Neural crest cell (in vitro differentiated cells): ENCODE measurements at places on chromosomes 6 and 20. TPM values are rescaled to one million over a fixed set of nuclear protein-coding genes. Genes with fewer than 3 reads are reported as not detected.

FKBP5 gene
- total RNA-seq: 39.6 and 40.4 TPM in 2 replicates

KCNK5 gene
- 30.4 and 32.7 TPM in 2 replicates for total RNA-seq

BPI gene
- total RNA-seq: not detected in 2 replicates

PFDN4 gene
- 32.0 and 34.7 TPM in 2 replicates for total RNA-seq

SNRNP48 gene
- 22.5 and 23.2 TPM in 2 replicates for total RNA-seq

PLA2G7 gene
- total RNA-seq: 0.26 and 0.27 TPM in 2 replicates

PPP1R3D gene
- total RNA-seq: 7.0 and 7.9 TPM in 2 replicates

DNA sequence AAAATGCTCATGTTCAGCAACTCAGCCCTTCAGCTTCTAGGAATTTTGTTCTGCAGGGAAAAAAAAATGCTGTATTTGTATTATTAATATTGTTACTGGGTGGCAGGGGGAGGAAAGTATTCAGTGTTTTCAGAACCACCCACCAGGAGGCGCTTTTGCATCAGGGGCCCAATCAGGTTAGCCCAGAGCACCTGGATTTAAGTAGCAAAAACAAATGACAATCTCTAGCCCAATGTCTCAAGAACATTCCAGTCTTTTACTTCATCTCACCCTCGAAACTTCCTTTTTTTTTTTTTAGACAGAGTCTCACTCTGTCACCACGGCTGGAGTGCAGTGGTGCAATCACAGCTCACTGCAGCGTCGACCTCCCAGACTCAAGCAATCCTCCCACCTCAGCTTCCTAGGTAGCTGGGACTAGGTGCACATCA is 635 bp upstream of the C20orf203 start:
- peak overlapping the region; percentile 21 for H3K27ac ChIP-seq
- peak; percentile 58 for DNase-seq
- no peaks in the 10 kb centered on the region for H3K36me3 ChIP-seq
- H3K4me1 ChIP-seq: peaks cover 20% of the 10 kb centered on the region

DNA sequence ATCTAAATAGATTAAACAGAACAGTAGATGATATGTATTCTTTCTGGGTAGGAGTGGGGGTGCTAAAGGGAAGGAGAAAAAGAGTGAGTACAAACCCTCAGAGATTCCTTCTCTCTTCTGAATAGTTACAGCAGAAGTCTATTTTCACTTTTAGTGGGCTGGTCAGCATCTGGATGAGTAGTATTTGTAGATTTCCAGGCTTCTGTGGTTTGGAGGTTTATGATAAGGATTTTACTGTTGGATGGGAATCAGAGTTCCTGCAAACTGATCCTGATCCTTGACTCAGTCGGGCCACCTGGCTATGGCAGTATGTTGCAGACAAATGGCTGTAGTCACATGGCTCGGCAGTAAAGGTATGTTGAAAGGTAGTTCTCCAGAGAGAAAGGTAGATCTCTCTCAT is 84.3 kb upstream of the IFNGR1 start:
- H3K36me3 ChIP-seq: no peaks in the 10 kb centered on the region
- no peaks in the 10 kb centered on the region for H3K4me1 ChIP-seq
- no peak overlapping the region for H3K27ac ChIP-seq
- no peak overlapping the region for H3K4me3 ChIP-seq

GRCh38 chr6:11923621-11924020 is 88.5 kb upstream of the HIVEP1 start:
- peaks cover 19% of the 10 kb centered on the region for H3K4me1 ChIP-seq
- H3K4me3 ChIP-seq: no peak overlapping the region
- H3K36me3 ChIP-seq: no peaks in the 10 kb centered on the region

DNA sequence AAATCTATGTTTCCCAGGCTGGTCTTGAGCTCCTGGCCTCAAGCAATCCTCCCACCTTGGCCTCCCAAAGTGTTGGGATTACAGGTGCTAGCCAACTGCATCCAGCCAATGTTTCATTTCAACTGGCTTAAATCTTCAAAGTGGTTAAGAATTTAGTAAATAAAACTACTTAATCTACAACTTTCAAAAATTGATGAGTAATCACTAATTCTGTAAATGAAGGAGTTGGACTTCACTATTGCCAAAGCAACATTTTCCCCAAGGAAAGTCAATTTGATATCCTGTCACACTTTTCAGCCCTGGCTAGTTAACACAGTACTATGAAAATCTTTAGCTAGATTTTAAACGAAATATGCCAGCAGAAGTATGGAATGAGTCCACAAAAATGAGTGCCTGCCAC is 3.8 kb downstream of the TOMM6 start:
- H3K27me3 ChIP-seq: peaks cover 7% of the 10 kb centered on the region
- H3K27ac ChIP-seq: no peak overlapping the region
- H3K4me3 ChIP-seq: peak overlapping the region; percentile 25
- no peak for DNase-seq
- peaks cover 14% of the 10 kb centered on the region for H3K4me1 ChIP-seq

GRCh38 chr6:151948002-151948743 is 140.7 kb downstream of the ESR1 start:
- no peak overlapping the region for H3K27ac ChIP-seq
- no peak overlapping the region for H3K4me3 ChIP-seq
- no peaks in the 10 kb centered on the region for H3K36me3 ChIP-seq
- H3K4me1 ChIP-seq: no peaks in the 10 kb centered on the region

- peaks cover 53% of the 10 kb centered on the region for H3K4me1 ChIP-seq
- no peak for DNase-seq
- H3K4me3 ChIP-seq: no peak overlapping the region
- H3K27me3 ChIP-seq: no peaks in the 10 kb centered on the region
- no peak overlapping the region for H3K27ac ChIP-seq
Observed at GRCh38 chr6:98116455-98116854, 717.9 kb upstream of the POU3F2 start.

DNA sequence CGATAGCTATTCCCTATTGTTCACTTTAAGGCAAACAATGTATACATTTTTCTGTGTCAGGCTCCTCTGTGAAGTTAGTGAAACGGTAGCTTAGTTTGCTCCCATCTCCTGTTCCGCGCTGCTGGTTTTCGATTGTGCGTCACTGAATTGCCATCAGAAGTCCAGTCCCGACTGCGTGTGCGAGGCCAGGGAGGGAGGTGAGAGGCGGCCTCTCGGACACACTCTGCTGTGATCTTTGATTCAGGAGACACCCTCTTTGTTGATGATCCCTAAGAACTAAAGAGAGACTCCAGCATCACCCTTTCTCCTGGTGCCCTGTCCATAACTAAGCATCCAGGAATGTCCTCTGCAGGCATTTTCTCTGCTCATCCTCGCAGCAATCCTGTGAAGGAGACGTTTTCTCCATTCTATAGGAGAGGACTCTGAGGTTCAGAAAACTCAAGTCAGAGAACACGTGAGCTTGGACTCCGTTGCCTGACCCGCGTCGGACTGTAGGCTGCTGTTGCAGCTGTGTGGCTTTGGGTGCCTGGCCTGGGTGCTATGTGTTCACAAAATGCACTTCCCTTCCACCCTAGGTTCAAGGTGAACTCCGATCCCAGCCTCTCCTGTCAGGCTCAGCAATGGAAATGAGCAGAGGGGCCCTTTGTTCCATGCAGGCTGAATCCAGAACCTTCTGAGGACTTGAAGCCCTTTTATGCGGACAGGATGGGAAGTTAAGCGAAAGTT is 24.1 kb upstream of the UNC93A start:
- peak overlapping the region; percentile 95 for H3K27ac ChIP-seq
- DNase-seq: no peak
- no peak overlapping the region for H3K4me3 ChIP-seq
- H3K27me3 ChIP-seq: peaks cover 2% of the 10 kb centered on the region
- no peaks in the 10 kb centered on the region for H3K36me3 ChIP-seq
